ENCODE measurements at places on chromosomes 3 and 15. TPM values are rescaled to one million over a fixed set of nuclear protein-coding genes. Genes with fewer than 3 reads are reported as not detected.

DNA sequence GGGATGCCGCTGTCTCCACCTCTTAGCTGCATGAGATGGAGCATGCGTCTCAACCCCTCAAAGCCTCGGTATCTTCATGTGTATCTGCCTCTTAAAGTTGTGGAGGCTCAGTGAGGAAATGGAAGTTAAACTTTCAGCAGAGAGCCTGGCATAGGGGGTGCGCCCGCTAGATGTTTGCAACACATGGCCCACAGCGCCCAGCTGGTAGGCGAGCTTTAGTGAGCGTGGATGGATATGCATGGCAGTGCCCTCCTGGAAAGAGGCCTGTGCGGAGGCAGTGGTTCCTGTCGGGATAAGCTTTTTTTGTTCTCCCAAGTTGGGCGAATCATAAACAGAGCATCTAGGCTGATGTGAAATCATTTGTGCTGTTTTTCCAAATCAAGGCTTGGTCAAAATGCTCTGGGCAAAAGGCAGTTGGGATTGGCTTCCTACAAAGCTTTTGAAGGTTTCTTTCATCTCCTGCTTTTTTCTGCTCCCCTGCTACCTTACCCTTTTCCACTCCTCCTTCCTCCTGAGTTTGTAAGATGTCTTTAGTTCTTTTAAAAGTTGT lies 272.4 kb upstream of the TPM1 start:
- no peak for DNase-seq

GRCh38 chr3:196341137-196341536 lies 2.9 kb upstream of the TM4SF19 start:
- no peak for DNase-seq

GRCh38 chr3:7658294-7658693 lies 797.4 kb downstream of the GRM7 start:
- no peak for DNase-seq

GRIP2 gene
- not detected for total RNA-seq

Data from OCI-LY7 (cell line).